K562 (cell line): ENCODE measurements at places on chromosomes 3 and 15.

- no peak overlapping the region for H3K4me3 ChIP-seq
- peaks cover 68% of the 10 kb centered on the region for H3K36me3 ChIP-seq
- H3K4me1 ChIP-seq: no peaks in the 10 kb centered on the region; the same call in 2 of the 3 replicates
Observed at GRCh38 chr15:72354496-72354895, 21.3 kb downstream of the HEXA start.

GRCh38 chr3:45994419-45995235, 997 bp downstream of the FYCO1 start:
- H3K4me3 ChIP-seq: peak overlapping the region; percentile 95
- H3K27ac ChIP-seq: peak overlapping the region; percentile 80
- 0 out of 3 replicates have a peak, but pooled peaks cover 2% of the 10 kb centered on the region for H3K27me3 ChIP-seq
- H3K4me1 ChIP-seq: peaks cover 24% of the 10 kb centered on the region

DNA sequence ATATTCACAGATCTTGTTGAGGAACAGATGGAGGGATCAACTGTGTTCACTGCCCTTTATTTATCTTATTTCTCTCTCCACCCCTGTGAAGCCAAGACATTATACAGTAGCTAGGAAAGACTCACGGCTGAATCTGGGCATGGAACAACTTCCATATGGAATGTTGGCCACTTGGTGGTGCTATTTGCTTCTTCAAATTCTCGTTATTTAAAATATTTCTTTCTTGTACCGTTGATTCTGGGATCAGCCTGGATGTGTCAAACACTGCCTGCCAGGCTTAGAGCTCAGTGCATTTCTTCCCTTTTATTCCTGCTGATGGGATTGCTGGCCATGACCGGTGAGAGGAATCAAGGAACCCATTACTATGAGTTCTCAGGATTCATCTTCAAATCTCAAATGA, 17.5 kb upstream of the GASK1A start:
- DNase-seq: peak; percentile 59
- no peaks in the 10 kb centered on the region for H3K4me1 ChIP-seq
- no peaks in the 10 kb centered on the region for H3K36me3 ChIP-seq
- H3K27ac ChIP-seq: no peak overlapping the region
- no peak overlapping the region for H3K4me3 ChIP-seq

DNA sequence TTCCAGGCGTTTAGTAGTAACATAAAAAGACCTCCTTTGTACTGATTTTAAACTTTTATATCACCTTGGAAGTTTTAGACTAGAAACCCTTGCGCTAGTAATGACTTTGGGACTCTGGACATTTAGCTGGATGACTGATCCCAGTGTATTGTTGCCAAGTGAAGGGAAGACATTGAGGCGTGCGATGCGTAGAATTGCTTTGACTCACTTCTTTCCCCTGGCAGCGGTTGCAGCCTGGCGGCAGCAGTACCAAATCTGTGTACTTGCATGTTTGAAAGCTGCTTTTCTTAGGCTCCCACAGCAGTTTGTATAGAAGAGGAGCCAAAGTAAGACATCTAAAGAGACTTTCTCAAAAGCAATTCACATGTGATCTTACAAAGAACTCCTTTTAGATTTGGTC, 151.6 kb downstream of the BBX start:
- no peaks in the 10 kb centered on the region for H3K36me3 ChIP-seq
- H3K4me1 ChIP-seq: no peaks in the 10 kb centered on the region
- no peak for DNase-seq
- no peaks in the 10 kb centered on the region for H3K27me3 ChIP-seq

GRCh38 chr3:114651555-114651954, 357.7 kb downstream of the TIGIT start:
- no peak for DNase-seq
- no peaks in the 10 kb centered on the region for H3K4me1 ChIP-seq
- no peak overlapping the region for H3K4me3 ChIP-seq
- no peaks in the 10 kb centered on the region for H3K27me3 ChIP-seq
- no peaks in the 10 kb centered on the region for H3K36me3 ChIP-seq

GRCh38 chr15:58201516-58201915, 63.3 kb downstream of the AQP9 start:
- H3K27ac ChIP-seq: no peak overlapping the region
- H3K4me3 ChIP-seq: no peak overlapping the region
- H3K4me1 ChIP-seq: peaks cover 7% of the 10 kb centered on the region
- no peaks in the 10 kb centered on the region for H3K27me3 ChIP-seq

DNA sequence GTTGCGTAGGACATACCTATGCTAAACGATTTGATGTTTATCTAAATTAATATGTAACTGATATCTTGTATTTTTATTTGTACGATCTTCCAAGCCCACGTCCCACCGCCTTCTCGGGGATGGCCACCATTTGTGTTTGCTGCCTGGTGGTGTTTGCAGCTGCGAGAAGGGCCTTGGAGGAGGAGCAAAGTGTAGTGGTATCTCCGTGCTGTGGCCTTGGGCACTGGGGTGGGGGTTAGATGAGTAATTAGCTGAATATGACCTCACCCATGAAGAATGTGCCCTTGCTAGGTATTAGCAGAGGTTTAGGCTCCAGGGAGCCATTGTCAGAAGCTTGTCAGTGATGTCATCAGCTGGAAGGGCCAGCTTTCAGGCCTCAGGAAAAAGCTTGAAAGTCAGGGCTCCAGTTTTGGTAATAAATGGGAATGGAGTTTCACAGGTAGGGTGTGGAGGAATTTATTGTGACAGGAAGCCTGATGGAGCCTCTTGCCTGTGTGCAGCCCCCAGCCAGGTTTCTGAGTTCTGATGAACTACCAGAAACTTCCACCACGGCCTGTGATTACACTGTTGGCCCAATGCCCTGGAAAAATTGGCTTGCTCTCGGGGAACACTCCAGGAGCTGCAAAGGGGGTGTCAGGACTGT, 41.0 kb downstream of the FLNB start:
- no peak overlapping the region for H3K4me3 ChIP-seq
- H3K36me3 ChIP-seq: no peaks in the 10 kb centered on the region
- peaks cover 34% of the 10 kb centered on the region; the same call in 2 of the 3 replicates for H3K4me1 ChIP-seq
- DNase-seq: peak; percentile 29
- H3K27me3 ChIP-seq: no peaks in the 10 kb centered on the region

GRCh38 chr3:61608072-61608471, 46.7 kb downstream of the PTPRG start:
- H3K27me3 ChIP-seq: no peaks in the 10 kb centered on the region
- no peak overlapping the region for H3K4me3 ChIP-seq
- H3K36me3 ChIP-seq: no peaks in the 10 kb centered on the region
- H3K27ac ChIP-seq: no peak overlapping the region

DNA sequence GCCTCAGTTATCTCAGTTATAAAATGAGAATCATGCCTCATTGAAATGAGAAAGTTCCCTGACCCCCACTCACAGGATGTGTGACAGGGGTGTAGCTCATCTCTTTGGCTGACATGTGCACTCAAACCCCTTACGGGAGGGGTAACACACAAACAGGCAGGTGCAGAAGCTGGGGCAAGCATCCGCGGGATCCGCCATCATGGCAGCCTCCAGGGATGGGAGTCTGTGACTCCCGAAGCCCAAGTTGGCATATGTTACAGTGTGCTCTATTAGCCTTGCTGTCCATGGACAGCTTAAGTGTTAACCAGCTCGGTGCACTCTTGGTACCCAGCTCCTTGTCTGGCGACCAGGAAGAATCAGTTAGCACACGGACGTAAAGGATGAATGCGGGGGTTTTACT, 822.7 kb upstream of the SEMA6D start:
- no peak overlapping the region for H3K27ac ChIP-seq
- no peak overlapping the region for H3K4me3 ChIP-seq
- no peaks in the 10 kb centered on the region for H3K4me1 ChIP-seq
- H3K36me3 ChIP-seq: no peaks in the 10 kb centered on the region

- DNase-seq: no peak
- no peak overlapping the region for H3K4me3 ChIP-seq
- H3K4me1 ChIP-seq: peaks cover 4% of the 10 kb centered on the region
- peaks cover 59% of the 10 kb centered on the region for H3K27me3 ChIP-seq
Observed at GRCh38 chr3:194756460-194756779, 70.7 kb downstream of the FAM43A start.

DNA sequence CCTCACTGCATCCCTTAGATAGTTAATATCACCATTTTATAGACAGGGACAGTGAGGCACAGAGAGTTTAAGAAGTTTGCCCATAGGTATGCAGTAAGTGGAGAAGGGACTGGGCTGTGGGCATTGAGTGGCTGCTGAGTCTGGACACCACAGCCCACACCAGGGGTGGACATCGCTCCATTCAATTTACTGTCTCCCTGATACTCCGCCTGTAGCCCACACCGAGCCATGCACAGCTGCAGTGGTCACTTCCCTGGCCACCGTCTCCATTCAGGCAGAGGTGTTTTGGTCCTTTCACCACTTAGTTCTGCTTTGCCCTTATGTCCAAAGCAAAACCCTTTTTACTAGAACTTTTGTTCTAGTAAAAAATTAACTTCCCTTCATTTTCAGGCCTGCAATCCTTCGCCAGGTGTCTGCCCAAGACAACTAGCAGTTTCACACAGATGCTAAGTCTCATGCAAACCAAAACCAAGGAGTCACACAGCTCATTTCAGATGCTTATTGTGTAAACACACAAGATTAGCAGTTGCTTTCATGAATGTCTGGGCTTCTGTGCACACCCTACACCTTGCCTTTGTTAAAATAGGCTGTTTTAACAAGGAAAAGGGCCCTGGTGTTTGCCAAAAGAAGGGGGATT, 30.1 kb downstream of the ZNF35 start:
- H3K27me3 ChIP-seq: no peaks in the 10 kb centered on the region; the same call in 2 of the 3 replicates
- DNase-seq: no peak
- no peak overlapping the region for H3K27ac ChIP-seq
- no peaks in the 10 kb centered on the region for H3K36me3 ChIP-seq
- H3K4me3 ChIP-seq: no peak overlapping the region

GRCh38 chr3:126968391-126969390, 14.2 kb upstream of the PLXNA1 start:
- H3K27ac ChIP-seq: no peak overlapping the region
- H3K4me3 ChIP-seq: no peak overlapping the region
- no peaks in the 10 kb centered on the region; the same call in 2 of the 3 replicates for H3K4me1 ChIP-seq

DNA sequence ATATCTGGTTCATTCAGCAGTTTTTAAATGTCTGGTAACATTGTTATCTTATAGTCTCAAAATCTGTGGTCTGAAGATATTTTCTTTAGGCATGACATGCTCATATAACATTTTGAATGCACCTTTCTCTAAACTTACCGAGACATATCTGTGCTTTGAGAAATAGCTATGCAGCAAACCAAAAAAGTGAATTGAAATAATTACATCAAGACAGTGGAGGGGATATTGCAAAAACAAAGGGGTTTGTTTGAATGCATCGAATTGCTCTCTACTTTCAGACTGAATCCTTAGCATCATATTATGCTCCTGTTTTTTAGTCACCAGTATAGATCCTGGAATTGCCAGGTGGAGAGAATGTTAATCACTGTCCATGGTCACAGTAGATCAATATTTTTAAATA, 5.1 kb downstream of the ARPP21 start:
- H3K4me1 ChIP-seq: no peaks in the 10 kb centered on the region
- H3K4me3 ChIP-seq: no peak overlapping the region
- H3K27ac ChIP-seq: no peak overlapping the region

DNA sequence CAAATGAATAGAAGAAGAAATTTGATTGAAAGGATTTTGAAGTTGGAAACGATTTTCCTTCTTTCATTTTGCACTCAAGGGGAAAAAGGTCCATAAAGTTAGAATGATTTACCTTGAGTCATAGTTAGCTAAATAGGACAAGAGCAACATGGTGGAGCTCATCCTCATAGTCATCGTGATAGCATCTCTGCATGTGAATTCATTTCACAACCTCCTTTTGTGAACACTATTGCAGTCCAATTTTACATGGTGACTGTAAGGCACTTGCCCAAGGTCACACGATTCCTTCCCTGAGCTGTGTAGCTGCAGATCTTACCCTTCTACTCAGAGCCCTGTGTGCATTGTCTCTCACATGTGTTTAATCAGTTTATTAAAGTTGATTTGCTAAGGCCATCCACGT, 359.8 kb upstream of the C2CD4B start:
- H3K27me3 ChIP-seq: 0 out of 3 replicates have a peak, but pooled peaks cover 5% of the 10 kb centered on the region
- no peak overlapping the region for H3K27ac ChIP-seq

DNA sequence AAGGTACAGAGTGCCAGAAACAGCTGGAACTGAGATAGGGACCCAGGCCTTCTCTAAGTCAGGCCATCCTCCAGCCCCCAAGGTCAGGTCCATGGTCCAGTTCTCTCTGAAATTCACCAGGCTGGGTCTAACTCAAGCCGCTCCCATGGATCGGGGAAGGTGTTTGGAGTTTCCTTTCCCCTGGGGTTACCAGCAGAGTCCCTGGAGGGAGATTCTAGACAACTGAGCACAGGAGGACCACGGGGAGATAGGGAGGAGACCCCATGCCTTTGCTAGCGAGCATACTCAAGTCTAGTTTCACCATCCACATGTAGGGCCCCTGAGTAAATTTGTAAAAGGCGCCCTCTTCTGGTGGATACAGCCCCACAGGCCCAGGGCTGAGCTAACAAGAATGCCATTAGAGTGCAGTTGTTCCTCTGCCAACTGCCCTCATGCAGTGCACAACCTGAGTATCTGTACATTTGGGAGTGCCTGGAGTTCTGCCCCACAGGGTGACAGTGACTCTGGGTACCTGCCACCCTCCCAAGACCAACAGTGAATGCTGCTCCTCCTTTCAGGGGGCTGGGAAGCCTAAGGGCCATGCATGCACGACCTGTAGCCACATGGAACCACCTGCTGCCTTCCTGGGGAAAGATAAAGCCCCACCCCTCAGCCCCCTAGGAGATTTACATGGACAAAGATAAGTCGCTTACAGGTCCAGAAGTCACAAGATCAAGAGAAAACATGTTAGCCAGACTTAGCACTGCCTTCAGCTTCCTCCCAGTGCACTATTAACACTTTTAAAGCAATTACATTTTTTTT, 89.0 kb downstream of the IQSEC1 start:
- H3K4me3 ChIP-seq: no peak overlapping the region
- peaks cover 19% of the 10 kb centered on the region; the same call in 2 of the 3 replicates for H3K4me1 ChIP-seq
- no peaks in the 10 kb centered on the region for H3K36me3 ChIP-seq

DNA sequence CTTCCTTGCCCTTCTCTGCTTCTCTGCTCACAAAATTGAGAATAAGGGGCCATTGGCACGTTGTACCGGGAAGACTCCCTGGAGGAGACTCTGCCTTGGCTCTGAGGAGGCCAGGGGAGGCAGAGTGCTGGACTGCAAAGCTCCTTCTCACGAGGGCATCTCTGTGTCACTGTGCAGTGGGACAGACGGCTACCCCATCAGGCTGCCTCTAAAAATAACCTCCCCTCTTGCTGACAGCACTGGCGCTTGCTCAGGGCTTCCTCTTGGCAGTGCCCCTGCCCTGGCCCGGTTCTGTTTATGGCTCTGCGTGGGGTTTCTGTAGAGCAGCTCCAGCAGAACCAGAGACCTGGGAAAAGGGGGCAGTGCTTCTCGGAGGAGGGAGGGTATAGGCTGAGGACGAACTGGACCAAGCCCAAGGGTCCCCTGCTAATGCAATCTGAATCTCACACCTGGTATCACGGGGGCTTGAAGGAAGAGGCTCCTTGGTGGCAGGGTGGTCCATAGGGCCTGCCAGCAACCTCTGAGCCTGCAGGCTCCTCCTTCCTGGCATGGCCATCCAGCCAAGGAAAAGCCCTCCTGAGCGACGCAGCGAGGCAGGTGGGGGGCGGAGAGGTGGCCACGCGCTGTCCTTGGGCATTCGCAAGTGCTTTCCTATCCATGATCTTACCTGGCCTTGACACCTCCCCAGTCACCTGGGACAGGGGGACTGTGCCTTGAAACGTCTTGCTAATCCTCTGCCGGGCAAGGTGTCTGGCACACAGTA, 63.3 kb upstream of the TLE3 start:
- DNase-seq: no peak
- no peak overlapping the region for H3K27ac ChIP-seq
- H3K36me3 ChIP-seq: no peaks in the 10 kb centered on the region
- peaks cover 76% of the 10 kb centered on the region for H3K27me3 ChIP-seq
- no peaks in the 10 kb centered on the region for H3K4me1 ChIP-seq

GRCh38 chr3:76724706-76725105, 315.2 kb upstream of the ROBO2 start:
- no peaks in the 10 kb centered on the region for H3K4me1 ChIP-seq
- no peaks in the 10 kb centered on the region for H3K36me3 ChIP-seq
- no peak overlapping the region for H3K27ac ChIP-seq
- H3K27me3 ChIP-seq: no peaks in the 10 kb centered on the region
- no peak overlapping the region for H3K4me3 ChIP-seq
